ENCODE measurements at places on chromosomes 16 and 17.

GRCh38 chr17:78774956-78775571 lies 7.0 kb downstream of the CYTH1 start:
- no peak for DNase-seq

DNA sequence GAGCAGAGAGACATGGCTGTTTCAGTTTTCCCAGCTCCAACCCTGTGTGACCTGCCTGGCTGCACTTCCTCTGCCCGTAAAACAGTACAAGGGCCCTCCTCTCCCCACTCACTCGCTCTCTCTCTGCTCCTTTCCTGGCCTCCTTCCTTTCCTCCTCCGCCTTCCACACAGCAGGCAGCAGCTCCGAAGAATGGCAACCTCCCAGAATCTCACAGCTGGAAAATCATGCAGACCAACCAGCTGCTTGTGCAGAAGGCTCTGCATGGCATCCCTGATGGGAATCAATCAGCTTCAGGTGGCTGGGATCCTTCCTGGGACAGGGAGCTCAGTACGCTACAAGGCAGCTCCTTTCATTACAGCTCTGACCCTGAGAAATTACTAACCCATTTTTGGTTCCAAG lies 27.4 kb downstream of the TMEM132E start:
- no peak for DNase-seq

DNA sequence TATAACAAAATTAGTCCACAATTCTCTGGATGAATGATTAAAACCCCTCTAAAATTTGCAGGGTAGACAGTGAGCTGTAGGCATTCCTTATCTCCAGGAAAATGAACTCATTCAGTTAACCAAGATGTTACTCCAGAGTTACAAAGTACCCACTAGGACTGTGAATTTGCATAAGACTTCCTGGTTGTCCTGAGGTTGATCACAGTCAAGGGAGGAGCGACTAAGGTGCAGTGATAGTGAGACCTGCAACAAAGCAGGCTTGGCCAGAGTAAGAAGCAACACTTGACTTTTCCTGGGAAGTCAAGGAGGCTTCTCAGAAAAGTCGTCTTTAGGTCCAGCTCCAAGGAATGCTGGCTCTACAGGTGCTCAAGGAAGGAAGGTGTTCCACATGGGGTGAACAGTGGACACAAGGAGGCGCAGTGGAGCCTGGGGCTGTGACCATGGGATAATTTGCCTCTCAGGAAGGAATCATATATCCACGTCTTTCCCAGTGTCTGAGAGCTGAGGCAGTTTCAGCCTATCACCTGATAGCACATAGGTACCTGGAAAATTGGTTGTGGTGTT lies 821.1 kb upstream of the EEF2KMT start:
- no peak for DNase-seq

- no peak for DNase-seq
Observed at GRCh38 chr17:67613961-67614360, 103.8 kb upstream of the NOL11 start.

DNA sequence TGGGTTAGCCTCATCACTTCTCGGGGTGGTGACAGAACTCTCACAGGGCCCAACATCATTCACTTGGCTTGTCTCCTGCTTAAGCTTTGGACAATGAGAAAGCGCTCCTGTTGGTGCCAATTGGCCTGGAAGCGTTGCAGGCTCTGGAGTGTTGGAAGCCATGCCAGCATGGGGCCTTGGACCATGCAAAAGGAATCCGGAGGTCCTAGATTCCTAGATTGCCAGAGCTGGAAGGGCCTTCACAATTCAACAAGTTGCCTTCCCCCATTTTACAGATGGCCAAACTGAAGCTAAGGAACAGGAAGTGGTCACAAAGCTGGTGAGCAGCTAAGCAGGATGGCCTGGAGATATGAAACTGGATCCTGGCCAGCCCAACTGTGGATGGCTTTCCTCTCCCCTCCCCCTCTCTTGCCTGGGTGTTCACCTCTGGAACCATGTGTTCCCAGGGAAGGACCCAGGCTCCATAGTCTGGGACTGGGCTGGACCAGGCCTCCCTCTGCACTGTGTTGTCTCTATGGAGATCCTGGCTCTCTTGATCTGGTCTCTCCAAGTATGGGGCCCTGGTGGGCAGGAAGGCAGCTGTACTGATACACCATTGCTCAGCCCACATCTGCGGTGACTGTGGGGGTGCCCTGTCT lies 6.0 kb upstream of the IGFBP4 start:
- no peak for DNase-seq

GRCh38 chr16:77374384-77374783 lies 60.5 kb downstream of the ADAMTS18 start:
- peak; percentile 19 for DNase-seq

GRCh38 chr17:75418531-75418930 lies 13.1 kb upstream of the GRB2 start:
- DNase-seq, result no peak

DNA sequence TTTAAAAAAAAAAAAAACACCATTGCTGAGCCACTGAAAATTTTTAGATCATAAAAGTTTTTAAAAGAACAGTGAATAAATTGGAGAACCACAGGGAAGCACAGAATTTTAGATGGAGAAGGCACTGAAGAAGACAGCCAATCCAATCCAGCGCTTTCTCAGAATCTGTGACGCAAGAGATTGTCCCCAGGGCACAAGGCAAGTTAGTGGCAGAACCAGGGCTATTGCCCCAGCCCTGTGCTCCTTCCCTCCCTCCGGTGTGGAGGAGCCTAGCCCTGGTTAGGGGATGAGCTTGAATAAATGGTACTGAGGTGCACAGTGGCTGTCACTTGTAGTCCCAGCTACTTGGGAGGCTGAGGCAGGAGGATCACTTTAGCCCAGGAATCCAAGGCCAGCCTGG lies 108.3 kb downstream of the ZNF423 start:
- DNase-seq, result no peak

DNA sequence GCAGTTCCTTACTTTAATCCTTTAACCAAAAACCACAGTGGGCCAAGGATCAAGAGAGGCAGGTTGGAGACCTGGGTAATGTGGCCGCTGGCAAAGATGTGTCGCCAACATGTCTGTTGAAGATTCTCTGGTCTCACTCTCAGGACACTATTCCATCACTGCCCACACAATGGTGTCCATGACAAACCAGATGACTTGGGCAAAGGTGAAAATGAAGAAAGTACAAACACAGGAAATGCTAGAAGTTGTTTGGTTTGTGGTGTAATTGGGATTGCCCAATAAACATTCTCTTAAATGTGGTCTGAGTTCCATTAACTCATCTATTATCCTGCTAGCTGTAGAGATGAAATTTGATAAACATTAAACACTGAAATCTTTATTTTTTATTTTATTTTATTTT lies 43.3 kb downstream of the SALL1 start:
- DNase-seq, result peak; percentile 78

GRCh38 chr17:78176548-78177025 lies 8.2 kb downstream of the SYNGR2 start:
- no peak for DNase-seq

GRCh38 chr17:58304750-58305486 lies 23.7 kb downstream of the TSPOAP1 start:
- DNase-seq, result no peak

GRCh38 chr17:59621771-59622170 lies 2.1 kb downstream of the CLTC start:
- no peak for DNase-seq
